Natural killer cell (primary cell): ENCODE measurements at places on chromosomes 3 and 15. TPM values are rescaled to one million over a fixed set of nuclear protein-coding genes. Genes with fewer than 3 reads are reported as not detected.

DNA sequence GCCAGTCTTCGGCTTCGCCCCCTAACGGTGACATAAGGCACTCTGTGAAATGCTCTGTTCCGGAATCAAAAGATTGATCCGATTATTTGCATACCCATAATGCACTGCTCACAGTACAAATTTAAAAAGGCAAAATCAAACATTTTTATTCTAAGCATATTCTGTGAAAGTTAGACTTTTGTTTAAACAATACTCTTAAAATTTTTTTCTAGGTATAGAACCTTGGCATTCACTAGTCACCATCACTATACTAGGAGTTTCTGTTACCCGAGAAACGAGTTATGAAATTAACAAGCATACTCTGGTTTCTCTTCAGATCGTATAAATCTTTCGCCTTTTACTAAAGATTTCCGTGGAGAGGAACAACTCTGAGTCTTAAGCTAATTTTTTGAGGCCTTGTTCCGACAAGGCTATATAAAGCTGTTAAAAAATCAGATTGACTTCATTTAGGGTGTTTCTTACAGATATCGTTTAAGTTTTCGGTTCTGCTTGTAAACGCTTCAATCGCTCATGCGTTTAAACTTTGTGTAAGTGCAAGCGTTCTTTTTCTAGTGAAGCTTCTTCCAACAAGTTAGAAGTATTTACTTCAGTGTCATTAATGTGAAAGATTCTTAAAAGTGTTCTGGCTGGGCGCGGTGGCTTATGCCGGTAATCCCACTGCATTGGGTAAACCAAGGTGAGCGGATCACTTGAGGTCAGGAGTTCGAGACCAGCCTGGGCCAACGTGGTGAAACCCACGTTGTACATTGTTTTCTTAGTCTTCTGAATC, at the start of gene RNU5B-1:
RNU5B-1 (plus strand) TSS at position 297 of the 769 bp plus-strand sequence.
- H3K27ac ChIP-seq: peak within 1 kb of the TSS; percentile 95
- H3K36me3 ChIP-seq: no peaks in the 10 kb centered on the region
- DNase-seq: peak; percentile 61
- no peaks in the 10 kb centered on the region for H3K27me3 ChIP-seq
- peaks cover 24% of the 10 kb centered on the region for H3K4me1 ChIP-seq

- DNase-seq: no peak
- no peaks in the 10 kb centered on the region for H3K4me1 ChIP-seq
- no peaks in the 10 kb centered on the region for H3K36me3 ChIP-seq
- no peaks in the 10 kb centered on the region for H3K27me3 ChIP-seq
Measured at GRCh38 chr3:156910022-156910421, 83.9 kb downstream of the LEKR1 start.

The STAB1 gene
- 1.8 TPM for total RNA-seq

- peak; percentile 84 for DNase-seq
- peaks cover 16% of the 10 kb centered on the region for H3K4me1 ChIP-seq
- H3K27me3 ChIP-seq: no peaks in the 10 kb centered on the region
- peak overlapping the region; percentile 76 for H3K27ac ChIP-seq
- H3K4me3 ChIP-seq: peak overlapping the region; percentile 54
Measured at GRCh38 chr3:128152419-128153155, 694 bp upstream of the EEFSEC start.

GRCh38 chr3:9686050-9686550, 17.5 kb upstream of the CPNE9 start:
- no peak overlapping the region for H3K27ac ChIP-seq
- H3K4me1 ChIP-seq: no peaks in the 10 kb centered on the region
- DNase-seq: no peak
- H3K27me3 ChIP-seq: no peaks in the 10 kb centered on the region
- H3K4me3 ChIP-seq: no peak overlapping the region
- H3K36me3 ChIP-seq: peaks cover 96% of the 10 kb centered on the region

- H3K36me3 ChIP-seq: no peaks in the 10 kb centered on the region
- no peak overlapping the region for H3K27ac ChIP-seq
- H3K4me3 ChIP-seq: no peak overlapping the region
Measured at GRCh38 chr3:187695449-187695848, 6.9 kb downstream of the RTP2 start.

The MBNL1 gene
- total RNA-seq: 704 TPM

DNA sequence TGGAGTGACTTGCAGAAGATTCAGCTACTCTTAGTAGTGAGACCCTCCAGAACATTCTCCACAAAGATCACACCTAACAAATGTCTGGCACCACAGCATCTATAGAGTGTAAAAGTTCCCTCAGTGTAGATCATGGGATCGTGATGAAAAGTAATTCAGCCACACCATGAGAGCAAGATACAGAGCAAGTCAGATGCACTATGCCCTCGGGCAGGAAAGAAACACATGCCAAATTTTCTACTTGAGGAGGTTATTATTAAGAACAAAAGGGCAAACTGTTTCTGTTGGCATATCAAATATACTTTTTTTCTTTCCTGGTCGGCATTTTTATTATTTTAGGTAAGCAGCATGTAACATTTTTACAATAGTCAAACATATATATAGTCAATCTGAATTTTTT, 44.8 kb upstream of the SNTN start:
- H3K4me1 ChIP-seq: no peaks in the 10 kb centered on the region
- DNase-seq: no peak
- H3K36me3 ChIP-seq: no peaks in the 10 kb centered on the region

- no peaks in the 10 kb centered on the region for H3K27me3 ChIP-seq
- H3K4me1 ChIP-seq: peaks cover 2% of the 10 kb centered on the region
- no peak overlapping the region for H3K27ac ChIP-seq
- no peak for DNase-seq
- no peaks in the 10 kb centered on the region for H3K36me3 ChIP-seq
Measured at GRCh38 chr3:71573181-71573580, 10.3 kb downstream of the FOXP1 start.

The GXYLT2 gene
- not detected for total RNA-seq

GRCh38 chr15:99507016-99507503, 58.7 kb upstream of the MEF2A start:
- no peak overlapping the region for H3K4me3 ChIP-seq
- no peak for DNase-seq
- peaks cover 78% of the 10 kb centered on the region for H3K4me1 ChIP-seq
- no peaks in the 10 kb centered on the region for H3K27me3 ChIP-seq
- no peak overlapping the region for H3K27ac ChIP-seq

DNA sequence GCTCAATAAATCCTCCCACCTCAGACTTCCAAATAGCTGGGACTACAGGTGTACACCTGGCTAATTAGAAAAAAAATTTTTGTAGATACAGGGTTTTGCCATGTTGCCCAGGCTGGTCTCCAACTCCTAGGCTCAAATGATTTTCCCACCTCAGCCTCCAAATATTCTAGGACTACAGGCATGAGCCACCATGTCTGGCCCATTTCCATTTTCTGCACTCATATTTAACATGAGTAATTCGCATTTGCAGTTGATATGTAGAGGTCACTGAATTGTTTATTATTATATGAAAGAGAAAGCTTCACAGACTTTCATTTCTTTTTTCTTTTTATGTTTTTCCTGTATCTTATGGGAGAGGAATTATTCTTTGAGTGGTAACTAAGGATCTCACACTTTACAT, 492.7 kb downstream of the CNTN3 start:
- no peaks in the 10 kb centered on the region for H3K27me3 ChIP-seq
- H3K36me3 ChIP-seq: no peaks in the 10 kb centered on the region
- no peak overlapping the region for H3K27ac ChIP-seq
- DNase-seq: no peak
- no peak overlapping the region for H3K4me3 ChIP-seq

DNA sequence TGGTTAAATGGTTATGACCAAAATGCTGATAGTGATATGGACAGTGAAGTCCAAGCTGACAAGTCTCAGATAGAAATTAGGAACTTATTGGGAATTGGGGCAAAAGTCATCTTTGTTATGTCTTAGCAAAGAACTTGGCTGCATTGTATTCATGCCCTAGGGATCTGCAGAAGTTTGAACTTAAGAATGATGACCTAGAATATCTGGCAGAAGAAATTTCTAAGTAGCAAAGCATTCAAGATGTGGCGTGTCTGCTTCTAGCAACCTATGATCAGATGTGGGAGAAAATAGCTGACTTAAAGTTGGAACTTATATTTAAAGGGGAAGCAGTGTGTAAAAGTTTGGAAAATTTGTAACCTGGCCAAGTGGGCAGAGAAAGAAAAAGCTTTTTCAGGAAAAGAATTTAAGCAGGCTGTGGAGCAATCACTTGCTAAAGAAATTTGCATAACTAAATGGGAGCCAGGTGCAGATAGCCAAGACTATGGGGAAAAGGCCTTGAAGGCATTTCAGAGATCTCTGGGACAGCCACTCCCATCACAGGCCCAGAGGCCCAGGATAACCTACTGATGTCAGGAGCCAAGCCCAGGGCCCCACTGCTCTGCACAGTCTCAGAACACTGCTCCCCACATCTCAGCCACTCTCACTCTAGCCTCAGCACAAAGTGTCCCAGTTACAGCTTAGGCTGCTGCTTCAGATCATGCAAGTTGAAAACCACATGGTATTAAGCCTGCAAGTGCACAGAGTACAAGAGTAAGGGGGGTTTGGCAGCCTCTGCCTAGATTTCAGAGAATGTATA, 147.8 kb upstream of the TGFBR2 start:
- H3K4me1 ChIP-seq: no peaks in the 10 kb centered on the region
- H3K4me3 ChIP-seq: no peak overlapping the region
- no peaks in the 10 kb centered on the region for H3K36me3 ChIP-seq

DNA sequence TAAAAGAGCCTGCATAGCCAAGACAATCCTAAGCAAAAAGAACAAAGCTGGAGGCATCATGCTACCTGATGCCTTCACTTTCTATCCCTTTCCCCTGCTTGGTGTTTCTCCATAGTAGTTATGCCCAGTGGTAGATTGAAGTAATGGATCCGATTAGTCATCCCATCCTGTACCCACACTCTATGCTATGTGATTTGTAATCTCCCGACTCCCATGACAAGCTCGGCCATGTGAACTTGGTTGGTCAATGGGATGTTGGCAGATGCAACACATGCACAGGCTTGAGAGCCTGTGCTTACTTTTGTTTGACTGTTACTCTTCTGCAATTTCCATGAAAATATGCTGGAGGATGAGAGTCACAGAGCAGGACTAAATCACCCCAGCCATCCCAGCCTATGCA, 334.9 kb upstream of the DPH6 start:
- H3K4me1 ChIP-seq: no peaks in the 10 kb centered on the region
- H3K36me3 ChIP-seq: no peaks in the 10 kb centered on the region
- H3K4me3 ChIP-seq: no peak overlapping the region
- no peaks in the 10 kb centered on the region for H3K27me3 ChIP-seq

The ITIH1 gene
- not detected for total RNA-seq

DNA sequence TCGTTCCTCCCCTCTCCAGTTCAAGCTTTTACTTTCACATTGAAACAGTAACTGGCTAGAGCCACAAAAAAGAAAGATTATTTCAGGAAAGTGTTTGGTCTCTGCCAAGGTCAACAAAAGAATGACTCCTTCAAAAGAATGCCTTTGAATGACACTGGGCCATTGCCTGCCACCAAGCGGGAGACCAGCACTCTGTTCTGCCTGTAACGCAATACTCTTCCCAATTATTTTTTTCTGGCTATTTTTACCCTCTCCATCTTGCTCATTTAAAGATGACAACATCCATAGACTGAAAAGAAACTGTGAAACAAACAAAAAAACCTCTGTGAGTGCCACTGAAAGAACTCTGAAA, 37.3 kb downstream of the EHHADH start:
- no peaks in the 10 kb centered on the region for H3K27me3 ChIP-seq
- H3K27ac ChIP-seq: no peak overlapping the region
- no peak overlapping the region for H3K4me3 ChIP-seq
- no peak for DNase-seq
- no peaks in the 10 kb centered on the region for H3K36me3 ChIP-seq

The KCNAB1 gene
- not detected for total RNA-seq

- no peak overlapping the region for H3K4me3 ChIP-seq
- H3K27me3 ChIP-seq: no peaks in the 10 kb centered on the region
- H3K27ac ChIP-seq: no peak overlapping the region
Measured at GRCh38 chr3:141426404-141427034, 58.2 kb downstream of the ZBTB38 start.

GRCh38 chr3:63048367-63049326, 173.4 kb upstream of the CADPS start:
- no peaks in the 10 kb centered on the region for H3K4me1 ChIP-seq
- H3K27me3 ChIP-seq: no peaks in the 10 kb centered on the region
- no peak overlapping the region for H3K27ac ChIP-seq
- no peak for DNase-seq
- no peaks in the 10 kb centered on the region for H3K36me3 ChIP-seq
- H3K4me3 ChIP-seq: no peak overlapping the region

GRCh38 chr3:69749461-69749860, 10.2 kb downstream of the MITF start:
- H3K4me1 ChIP-seq: peaks cover 5% of the 10 kb centered on the region
- no peaks in the 10 kb centered on the region for H3K27me3 ChIP-seq
- H3K36me3 ChIP-seq: no peaks in the 10 kb centered on the region
- no peak overlapping the region for H3K4me3 ChIP-seq
- no peak overlapping the region for H3K27ac ChIP-seq
- DNase-seq: no peak

GRCh38 chr3:51471775-51472652, 27.8 kb downstream of the DCAF1 start:
- no peaks in the 10 kb centered on the region for H3K27me3 ChIP-seq
- DNase-seq: no peak
- H3K4me3 ChIP-seq: no peak overlapping the region
- no peak overlapping the region for H3K27ac ChIP-seq

DNA sequence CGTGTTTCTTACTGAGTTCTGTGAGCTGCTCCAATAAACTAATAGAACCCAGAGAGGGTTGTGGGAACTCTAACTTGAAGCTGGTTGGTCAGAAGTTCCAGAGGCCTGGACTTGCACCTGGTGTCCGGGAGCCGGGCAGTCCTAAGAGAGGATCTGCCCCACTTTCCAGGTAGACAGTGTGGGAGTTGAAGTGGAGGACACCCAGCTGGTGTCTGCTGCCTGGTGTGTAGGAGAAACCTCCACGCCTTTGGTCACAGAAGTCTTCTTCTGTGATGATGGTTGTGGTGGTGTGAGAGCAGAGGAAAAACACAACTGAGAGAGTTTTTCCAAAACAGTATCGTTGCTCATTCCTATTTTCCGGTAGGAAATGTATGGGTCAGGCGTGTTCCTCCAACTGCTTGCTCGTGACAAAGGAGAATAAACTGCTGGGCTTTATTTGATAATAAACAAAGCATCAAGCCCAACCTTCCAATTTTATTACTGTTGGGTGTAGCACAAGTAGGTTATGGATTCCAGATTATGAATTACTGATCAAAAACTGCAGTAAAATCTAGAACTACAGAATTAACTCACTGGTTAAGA, 137.0 kb downstream of the KLF13 start:
- no peak overlapping the region for H3K27ac ChIP-seq
- H3K36me3 ChIP-seq: no peaks in the 10 kb centered on the region
- no peaks in the 10 kb centered on the region for H3K27me3 ChIP-seq
- DNase-seq: no peak
- peaks cover 5% of the 10 kb centered on the region for H3K4me1 ChIP-seq

The BNC1 gene
- total RNA-seq: not detected

The SV2B gene
- total RNA-seq: not detected

- no peaks in the 10 kb centered on the region for H3K36me3 ChIP-seq
- no peaks in the 10 kb centered on the region for H3K27me3 ChIP-seq
- no peak overlapping the region for H3K27ac ChIP-seq
- no peak for DNase-seq
Measured at GRCh38 chr3:114518206-114518808, 224.5 kb downstream of the TIGIT start.

The BFSP2 gene
- not detected for total RNA-seq
